Cardiac fibroblast (primary cell): ENCODE measurements at places on chromosomes 2 and 18.

GRCh38 chr2:112055730-112056625, 909 bp downstream of the TMEM87B start:
- DNase-seq: peak; percentile 97

GRCh38 chr2:207182911-207183310, 17.2 kb upstream of the KLF7 start:
- DNase-seq: peak; percentile 39

DNA sequence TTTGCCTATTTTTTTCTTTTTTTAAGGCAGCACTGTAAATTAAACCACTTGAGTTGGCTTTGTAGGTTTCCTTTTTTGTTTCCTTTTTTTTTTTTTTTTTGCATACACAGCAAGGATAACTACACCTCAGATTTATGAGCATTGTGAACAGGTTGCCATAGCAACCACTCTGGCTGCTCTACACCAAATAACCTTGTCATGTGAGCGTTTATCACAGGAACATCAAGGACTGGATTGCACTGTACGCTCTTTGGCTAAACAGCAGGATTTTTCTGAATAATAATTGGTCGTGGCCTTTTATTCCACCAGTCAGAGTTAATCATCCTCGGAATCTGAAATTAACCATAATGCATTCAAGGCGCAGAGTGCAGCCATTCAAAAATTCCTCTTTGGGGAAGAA, 199.1 kb upstream of the SLC14A2 start:
- no peak for DNase-seq

GRCh38 chr2:24272907-24273306, 87.4 kb downstream of the ITSN2 start:
- no peak for DNase-seq

GRCh38 chr2:86038291-86039081, 67.2 kb downstream of the POLR1A start:
- no peak for DNase-seq
